ENCODE measurements at places on chromosomes 4 and X.

DNA sequence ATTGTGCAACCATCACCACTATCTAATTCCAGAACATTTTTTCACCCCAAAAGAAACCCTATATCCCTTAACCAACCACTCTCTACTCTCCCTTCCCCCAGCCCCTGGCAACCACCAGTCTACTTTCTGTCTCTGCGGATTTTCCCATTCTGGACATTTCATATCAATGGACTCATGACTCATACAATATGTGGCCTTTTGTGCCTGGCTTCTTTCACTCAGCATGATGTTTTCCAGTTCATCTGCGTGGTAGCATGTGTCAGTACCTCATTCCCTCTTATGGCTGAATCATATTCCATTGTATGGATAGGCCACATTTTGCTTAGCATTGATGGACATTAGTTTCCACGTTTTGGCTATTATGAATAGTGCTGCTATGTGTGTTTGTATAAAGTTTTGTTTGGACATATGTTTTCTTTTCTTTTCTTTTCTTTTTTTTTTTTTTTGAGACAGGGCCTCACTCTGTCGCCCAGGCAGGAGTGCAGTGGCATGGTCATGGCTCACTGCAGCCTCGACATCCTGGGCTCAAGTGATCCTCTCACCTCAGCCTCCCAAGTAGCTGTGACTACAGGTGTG is 335.4 kb downstream of the BCOR start:
- DNase-seq = no peak

DNA sequence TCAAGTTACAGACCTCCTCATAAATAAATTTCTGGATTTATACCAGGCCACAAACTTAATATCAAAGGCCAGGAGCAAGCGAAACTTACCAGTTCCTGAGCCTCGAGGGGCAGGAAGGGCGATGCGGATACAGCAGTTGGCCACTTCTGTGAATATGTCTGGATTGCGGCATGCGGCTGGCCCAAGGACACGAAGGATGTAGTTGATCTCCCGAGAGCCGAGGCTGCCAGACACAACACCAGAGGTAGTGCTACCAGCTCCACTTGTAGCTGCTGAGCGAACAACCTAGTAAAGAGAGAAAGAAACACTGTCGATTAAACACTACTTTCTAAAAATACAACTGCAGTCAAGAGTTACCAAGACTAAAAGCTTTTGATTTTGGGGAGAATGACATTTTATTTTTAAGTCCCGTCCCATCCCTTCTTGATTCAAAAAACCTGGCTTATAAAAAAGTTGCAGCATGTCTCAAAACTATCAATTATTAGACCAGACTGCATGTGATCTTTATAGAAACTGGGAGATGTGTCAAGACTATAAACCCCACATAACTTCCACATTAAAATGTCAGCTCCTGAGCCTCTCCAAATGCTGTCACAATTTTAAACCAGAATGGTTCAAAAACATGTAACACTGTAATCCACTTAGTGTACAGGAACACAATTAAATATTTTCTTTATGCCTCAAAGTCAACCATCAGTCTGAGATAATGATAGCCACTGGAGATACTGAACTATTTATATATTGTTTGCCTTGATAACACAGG is 105.6 kb downstream of the HUWE1 start:
- no peak for DNase-seq

DNA sequence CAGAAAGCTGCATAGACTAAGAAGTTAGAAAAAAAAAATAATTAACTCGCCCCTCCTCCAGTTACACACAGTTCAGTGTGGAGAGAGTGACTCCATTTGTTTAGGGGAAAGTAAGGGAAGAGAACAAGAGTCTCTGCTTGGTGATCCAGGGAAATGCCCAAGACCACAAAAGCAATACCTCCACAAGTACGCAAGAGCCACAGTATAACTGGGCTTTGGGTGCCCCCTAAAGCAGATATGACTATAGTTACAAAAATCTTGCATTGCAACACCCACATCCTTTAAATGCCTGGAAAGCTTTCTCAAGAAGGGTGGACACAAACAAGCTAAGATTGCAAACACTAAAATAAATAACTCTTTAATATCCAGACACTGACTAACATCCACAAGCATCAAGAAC is 164.2 kb upstream of the NRK start:
- DNase-seq = no peak

- DNase-seq = no peak
These were observed 55.3 kb upstream of the TMPRSS11F start for GRCh38 chr4:68184923-68185322.

GRCh38 chr4:142539796-142540482 is 306.2 kb downstream of the INPP4B start:
- no peak for DNase-seq

Measured in CD4-positive, alpha-beta T cell treated with Interleukin-17A for 1 hour (primary cell).